Heart left ventricle (tissue), 16 donors: ENCODE measurements at places on chromosomes 3 and 15. TPM values are rescaled to one million over a fixed set of nuclear protein-coding genes. Genes with fewer than 3 reads are reported as not detected.
A peak's percentile ranks its signal among the peaks of the same experiment; 100 is the strongest.

MOBP gene
- not detected for total RNA-seq

OSBPL10 gene
- 2.6 TPM for total RNA-seq

DNA sequence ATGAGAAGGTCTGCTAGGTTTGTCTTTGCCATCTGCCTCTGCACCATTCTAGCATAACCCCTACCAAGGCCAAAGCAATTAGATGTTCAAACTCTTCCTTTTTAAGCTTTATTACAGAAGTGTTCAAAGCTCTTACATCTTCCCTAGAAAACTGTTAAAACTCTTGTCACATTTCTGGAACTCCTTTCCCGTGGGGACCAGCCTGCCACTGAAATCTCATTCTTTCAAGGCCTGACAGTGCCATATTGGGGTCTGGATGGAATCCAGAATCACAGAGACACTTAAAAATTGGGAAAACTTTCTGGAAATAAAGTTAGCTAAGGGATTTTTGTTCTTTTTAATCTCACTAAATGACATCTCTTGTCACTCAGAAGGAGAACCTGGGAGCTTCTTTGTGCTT lies 153.8 kb upstream of the SLCO3A1 start:
- no peak for DNase-seq

- no peak for DNase-seq
These were observed 8.0 kb downstream of the PLXNA1 start for GRCh38 chr3:126990890-126991289.

TMEM62 gene
- 16.6 TPM for total RNA-seq

GRCh38 chr3:179726075-179726699 lies 73.3 kb downstream of the USP13 start:
- no peak for DNase-seq

- DNase-seq, result peak; percentile 34
These were observed 378.2 kb upstream of the AZI2 start for GRCh38 chr3:28726840-28727239.

DNA sequence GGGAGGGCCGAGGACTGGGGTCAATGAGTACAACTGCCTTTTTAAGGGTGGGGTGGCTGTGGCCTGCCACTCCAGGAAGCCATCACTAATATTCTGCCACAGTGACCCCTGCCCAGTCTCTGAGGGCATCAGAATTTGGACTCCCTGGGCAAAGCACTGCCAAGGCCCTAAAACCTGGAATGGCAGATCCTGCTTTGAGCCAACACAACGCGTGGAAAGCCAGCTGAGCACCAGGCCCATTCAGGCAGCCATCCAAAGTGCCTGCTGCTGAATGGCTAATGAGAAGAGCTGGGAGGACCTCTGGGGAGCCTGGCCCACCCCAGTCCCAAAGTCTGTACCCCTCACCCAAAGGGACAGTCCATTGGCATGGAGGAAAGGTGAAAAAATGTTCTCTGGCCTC lies 5.0 kb downstream of the TWF2 start:
- peak; percentile 87 for DNase-seq

DNA sequence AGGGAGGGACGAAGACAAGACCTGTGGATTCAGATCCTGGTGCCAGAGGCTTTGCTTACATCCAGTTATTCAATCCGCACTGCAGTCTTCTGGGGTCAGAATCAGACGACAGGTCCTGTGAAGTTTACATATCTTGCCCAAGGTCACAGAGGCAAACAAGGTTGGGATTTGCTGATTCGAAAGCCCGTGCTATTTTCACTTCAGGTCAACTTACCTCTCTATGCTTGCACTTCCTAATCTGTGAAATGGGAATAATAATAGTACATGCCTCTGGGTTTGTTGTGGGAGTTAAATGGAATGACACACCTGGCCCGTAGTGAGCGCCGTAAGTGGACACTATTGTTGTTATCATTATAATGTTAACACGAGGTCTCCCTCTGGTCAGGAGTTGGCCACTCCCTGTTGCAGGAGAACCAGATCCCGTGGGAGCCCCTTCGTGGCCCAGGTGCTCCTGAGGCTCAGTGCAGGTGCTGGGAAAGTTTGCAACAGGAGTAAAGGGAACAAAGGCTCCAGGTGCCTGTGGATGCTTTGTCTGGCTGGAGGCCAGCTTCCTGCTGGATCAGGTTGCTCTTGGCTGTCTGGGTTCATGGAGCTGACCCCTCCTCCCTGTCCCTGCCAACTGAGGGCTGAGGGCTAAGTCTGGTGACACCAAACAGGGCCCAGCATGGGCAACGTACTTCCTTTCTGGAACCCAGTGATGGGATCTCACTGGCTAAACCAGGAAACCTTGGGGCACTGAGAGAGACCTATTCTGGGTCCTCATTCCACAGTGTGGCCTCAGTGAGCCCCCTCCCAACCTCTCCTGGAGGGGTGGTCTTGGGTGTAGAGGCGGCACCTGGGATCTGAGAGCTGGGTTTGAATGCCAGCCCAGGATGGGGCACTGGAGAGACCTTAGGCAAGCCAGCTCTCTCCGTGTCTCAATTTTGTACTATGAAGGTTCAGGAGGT lies 40.1 kb upstream of the SEMA4B start:
- DNase-seq, result no peak

SKOR1 gene
- 0.16 TPM for total RNA-seq

DNA sequence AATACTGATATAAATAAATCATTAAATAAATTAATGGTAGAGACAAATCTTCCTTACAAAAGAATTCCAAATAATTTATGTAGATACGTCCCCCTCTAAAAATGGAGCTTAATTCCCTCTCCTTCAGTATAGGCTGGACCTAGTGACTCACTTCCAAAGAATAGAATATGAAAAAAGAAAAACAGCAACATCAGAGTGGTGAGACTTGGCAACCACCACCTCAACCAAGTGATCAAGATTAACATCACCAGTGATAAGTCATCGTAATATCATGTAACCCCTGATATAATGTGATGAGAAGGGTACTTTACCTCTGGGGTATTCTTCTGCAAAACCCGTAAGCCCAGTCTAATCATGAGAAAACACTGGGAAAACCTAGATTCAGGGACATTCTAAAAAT lies 13.4 kb downstream of the GOLGB1 start:
- DNase-seq, result no peak

CILP gene
- 30.6 TPM for total RNA-seq

DNA sequence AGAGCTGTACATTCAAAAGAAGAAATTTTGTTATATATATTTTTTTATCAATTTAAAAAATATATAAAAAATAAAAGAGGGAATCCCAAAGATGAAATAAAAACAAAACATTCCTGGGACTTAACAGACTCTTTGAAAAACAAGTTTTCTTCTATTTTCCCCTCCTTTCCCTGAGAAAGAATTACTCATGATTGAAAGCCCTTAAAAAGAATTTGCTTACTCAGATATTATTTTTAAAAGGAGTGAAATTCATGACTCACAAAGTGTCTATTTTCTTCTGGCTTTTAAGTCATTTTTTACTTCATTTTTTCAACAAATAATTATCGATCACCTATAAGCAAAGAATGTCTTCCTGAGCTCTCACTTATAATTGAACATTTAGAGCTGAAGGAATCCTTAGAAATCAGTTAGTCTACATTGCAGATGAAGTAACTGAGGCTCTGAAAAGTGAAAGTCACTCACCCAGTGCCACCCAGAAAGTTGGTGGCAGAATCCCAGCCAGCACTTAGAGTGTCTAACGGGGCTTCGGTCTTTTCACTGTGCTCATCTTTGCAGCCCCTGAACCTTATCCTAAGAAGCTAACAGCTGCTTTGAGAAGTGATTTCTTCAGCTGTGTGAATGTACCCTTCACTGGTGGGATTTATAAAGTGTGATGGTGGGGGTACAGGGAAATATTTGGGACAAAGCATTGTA lies 42.5 kb upstream of the NUDT16 start:
- no peak for DNase-seq

GRCh38 chr15:88571153-88571851 lies 24.8 kb upstream of the DET1 start:
- peak; percentile 73 for DNase-seq

COL8A1 gene
- 18.3 TPM for total RNA-seq

- DNase-seq, result no peak
These were observed 399.6 kb upstream of the TBL1XR1 start for GRCh38 chr3:177596816-177597271.

DNA sequence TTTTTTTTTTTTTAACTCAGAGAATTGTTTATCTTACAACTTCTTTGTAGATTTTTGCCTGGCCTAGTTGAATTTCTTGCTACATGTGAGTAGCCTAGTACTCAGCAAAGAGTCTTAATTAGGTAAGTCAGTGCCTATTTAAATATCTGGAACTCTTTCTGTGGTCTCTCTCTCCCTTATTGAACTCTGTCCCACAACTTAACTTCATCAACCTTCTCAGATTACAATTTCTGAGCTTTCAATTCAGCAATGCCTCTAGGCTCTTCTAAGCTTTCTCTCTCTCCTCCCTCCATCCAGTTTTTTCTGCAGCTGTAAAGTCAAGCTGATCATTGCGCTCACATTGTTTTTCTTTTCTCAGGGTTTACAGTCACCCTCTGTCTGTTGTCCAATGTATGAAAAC lies 517.6 kb upstream of the ROBO1 start:
- DNase-seq, result no peak

DNA sequence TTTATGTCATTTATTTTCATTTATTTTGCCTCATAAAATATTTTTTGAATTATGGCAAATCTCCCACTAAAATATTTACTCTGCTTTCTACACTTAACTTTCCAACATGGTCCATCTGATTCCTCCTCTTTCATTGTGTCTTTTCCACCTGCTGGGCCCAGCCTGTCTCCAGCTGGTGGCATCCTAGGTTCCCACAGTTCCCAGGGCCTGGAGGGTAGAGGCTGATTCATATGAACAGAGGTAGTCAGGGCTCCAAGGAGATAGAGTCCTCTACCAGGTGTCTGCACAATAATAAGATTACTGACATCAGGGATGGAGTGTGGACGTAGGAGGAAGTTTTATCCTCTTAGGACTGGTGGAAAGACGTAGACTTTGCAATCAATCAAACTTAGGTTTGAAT lies 14.3 kb downstream of the ZBTB38 start:
- DNase-seq, result no peak

LYZL4 gene
- not detected for total RNA-seq

DNA sequence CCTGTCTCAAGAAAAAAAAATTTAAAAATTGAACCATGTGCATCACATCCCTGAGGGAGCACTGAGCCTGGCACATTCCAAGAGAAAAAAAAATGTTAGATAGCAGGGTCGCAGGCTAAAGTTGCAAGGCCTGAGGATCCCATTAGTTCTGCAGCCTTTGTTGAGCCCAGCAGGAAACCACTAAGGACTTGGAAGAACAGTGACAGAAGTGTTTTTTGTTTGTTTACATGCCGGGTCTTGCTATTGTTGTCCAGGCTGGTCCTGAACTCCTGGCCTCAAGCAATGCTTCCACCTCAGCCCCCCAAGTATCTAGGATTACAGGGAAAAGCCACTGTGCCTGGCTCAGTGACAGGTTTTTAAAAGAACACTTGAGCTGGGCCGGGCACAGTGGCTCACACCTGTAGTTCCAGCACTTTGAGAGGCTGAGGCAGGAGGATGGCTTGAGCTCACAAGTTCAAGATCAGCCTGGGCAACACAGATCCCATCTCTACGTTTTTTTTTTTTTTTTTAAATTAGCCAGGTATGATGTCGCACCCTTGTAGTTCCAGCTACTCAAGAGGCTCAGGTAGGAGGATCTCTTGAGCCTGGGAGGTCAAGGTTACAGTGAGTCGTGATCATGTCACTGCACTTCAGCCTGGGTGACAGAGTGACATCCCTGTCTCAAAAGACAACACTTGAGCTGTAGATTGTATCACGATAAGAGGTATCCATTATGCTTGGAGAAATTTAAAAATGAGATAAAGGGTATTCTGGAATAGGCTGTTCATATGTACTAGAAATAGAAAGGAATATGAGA lies 15.2 kb downstream of the CHAC1 start:
- DNase-seq, result no peak

SI gene
- total RNA-seq, result not detected

GRCh38 chr3:65521032-65521431 lies 517.7 kb downstream of the MAGI1 start:
- DNase-seq, result no peak

DNA sequence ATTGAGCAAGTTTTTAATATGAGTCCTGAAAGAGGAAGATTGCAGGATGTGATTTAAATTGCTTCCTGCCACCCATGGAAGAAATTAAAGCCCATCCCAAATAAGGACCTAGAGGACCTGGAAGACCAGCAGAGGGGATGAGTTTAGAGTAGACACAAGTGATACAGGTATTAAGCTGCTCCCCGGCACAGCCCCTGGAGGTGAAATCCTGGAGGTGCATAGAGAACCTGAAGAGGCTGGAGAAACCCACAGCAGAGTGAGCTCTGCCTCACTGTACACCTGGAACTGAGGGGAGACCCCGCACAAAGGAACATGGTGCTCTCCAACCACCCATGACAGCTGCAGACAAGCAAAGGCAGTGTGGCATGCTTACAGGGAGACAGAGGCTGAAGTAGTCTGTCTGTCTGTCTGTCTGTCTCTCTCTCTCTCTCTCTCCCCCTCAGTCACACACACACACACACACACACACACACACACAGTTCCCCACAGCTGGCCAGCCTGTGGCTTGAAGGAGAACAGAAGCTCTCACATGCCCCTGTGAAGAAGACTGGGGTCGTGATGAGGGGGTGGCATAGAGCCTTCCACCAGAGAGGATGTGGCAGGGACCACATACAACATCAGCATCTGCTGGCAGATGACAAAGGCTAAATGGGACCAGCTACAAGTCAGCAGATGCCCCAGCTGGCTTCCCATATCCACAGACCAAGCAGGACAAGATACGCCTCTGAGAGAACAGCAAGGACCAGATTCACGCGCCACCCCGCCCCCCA lies 38.1 kb downstream of the FSIP1 start:
- no peak for DNase-seq

DNA sequence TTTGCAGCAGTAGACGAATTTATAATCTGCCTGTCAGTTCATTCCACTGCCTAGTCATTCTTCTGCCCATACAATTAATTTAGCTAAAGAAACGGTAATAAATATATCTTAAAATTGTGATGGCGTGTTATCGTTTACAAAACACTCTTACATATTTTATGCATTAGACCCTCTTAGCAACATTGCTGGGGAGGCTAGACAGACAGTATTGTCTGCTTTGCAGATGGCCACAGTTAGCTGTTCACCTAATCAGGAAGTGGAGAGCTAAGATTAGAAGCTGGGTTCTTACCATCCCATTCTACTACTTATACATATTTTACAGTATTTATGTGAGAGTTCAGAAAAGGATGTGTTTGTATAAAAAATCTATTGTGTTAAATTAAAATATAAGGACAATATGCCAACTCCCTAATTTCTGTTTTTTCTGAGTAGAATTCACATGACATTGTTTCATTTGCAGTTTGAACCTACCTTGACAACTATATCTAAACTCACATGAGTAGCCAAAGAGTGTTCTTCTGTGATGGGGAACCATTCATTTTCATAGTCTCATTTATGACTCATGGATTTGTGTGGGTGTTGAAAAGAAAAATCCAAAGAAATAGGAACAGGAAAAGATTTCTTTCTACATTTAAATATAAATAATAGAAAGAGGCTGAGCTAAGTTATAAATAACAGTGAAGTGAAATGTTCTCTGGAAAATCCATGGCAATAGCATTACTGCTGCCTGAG lies 41.7 kb upstream of the C3orf80 start:
- DNase-seq, result no peak
